NCI-H345 (cell line): ENCODE measurements at places on chromosomes 1 and 21.
A peak's percentile ranks its signal among the peaks of the same experiment; 100 is the strongest.

- DNase-seq: no peak
These were observed 4.0 kb downstream of the TEX50 start for GRCh38 chr1:173639102-173639501.

GRCh38 chr1:41754540-41754939, 164.2 kb downstream of the HIVEP3 start:
- no peak for DNase-seq

- no peak for DNase-seq
These were observed 30.1 kb downstream of the RGS5 start for GRCh38 chr1:163172596-163172995.

DNA sequence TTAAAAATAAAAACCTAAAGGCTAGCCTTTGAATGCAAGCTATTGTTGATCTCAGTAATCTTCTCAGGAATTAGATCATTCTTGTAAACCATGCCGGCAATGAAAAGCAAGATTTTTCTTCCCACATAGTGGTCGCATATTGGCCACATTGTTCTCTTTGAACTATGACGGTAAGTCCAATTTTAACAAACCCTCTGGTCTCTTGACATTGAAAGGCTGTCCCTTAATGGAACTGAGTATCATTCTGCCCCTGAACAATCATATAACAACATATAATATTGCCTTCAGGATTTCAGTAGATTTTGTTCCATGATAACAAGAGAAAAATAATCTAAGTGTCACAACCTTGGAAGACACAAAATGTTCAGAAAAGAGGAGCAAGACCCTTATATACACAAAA, 1.3 kb downstream of the TNNI3K start:
- DNase-seq: no peak

DNA sequence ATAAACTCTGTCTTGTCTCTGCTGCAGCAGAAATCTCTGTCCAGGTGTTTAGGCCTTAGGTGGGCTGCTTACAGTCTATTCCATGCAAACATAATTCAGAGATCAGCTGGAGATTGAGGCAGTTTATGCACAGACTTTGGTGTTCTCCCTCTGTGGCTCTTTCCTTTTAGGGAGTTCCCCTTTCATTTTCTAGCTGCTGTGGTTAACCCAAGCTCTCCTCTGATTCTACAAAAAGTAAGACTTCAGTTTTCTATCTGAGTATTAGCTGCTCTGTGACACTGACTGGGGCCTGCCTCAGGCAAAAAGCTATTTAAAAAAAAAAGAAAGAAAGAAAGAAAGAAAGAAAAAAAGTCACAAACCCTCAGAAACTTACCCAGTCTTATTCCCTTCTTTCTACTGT, 211.1 kb downstream of the CAMTA1 start:
- DNase-seq: no peak

- no peak for DNase-seq
These were observed 32.2 kb downstream of the FAM177B start for GRCh38 chr1:222769181-222769580.

DNA sequence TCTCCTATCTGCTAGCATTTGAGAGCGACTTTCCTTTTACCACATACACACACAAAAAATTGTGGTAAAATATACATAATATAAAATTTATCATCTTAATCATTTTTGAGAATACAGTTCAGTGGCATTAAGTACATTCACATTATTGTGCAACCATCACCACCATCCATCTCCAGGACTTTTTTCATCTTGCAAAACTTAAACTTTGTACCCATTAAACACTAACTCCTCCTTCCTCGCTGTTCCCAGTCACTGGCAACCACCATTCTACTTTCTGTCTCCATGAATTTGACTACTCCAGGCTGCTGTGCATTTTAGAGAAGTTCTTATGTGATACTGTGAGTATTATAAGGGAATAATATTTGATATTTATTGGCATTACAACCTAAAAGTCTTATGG, 181.3 kb downstream of the C1orf21 start:
- no peak for DNase-seq

DNA sequence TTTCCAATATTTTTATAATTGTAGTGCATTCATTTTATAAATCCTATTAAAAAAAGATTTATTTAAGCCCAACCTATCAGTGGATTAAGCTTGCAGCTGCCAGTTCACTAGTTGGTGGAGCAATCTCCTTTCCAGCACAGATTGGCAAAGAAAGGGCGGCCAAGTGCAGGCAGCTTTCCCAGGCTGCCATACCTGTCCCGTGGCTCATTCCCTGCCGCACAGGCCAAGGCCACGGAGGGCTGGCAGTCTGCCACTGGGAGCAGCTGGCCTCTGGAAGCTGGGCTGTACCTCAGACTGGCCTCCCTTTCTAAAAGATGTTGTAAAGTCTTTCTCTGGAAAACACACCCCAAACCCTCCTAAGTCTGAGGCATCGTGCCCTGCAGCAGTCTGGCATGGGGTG, 74.2 kb downstream of the SIM2 start:
- no peak for DNase-seq

- DNase-seq: peak; percentile 47
These were observed 23.7 kb upstream of the HFM1 start for GRCh38 chr1:91428182-91428798.

GRCh38 chr1:201731142-201731541, 97.8 kb upstream of the IPO9 start:
- no peak for DNase-seq

DNA sequence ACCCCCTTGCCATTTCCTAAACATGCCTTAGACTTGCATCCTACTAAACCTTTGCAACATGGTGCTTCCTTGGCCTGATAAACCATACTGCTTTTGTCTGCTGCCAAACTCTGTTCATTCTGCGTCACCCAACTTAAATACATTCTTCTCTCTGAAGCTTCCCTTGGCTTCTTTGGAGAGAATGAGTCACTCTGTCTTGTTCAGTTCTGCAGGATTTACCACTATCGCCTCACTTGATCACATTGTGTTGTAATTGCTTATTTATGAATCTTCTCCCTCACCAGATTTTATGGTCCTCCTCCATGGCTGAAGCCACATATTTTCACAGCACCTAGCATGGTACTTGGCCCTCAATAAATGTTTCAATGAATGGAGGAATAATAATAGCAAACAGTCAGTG, 21.7 kb upstream of the TUT4 start:
- no peak for DNase-seq

- no peak for DNase-seq
These were observed 2.2 kb upstream of the PTPN7 start for GRCh38 chr1:202162418-202163280.

DNA sequence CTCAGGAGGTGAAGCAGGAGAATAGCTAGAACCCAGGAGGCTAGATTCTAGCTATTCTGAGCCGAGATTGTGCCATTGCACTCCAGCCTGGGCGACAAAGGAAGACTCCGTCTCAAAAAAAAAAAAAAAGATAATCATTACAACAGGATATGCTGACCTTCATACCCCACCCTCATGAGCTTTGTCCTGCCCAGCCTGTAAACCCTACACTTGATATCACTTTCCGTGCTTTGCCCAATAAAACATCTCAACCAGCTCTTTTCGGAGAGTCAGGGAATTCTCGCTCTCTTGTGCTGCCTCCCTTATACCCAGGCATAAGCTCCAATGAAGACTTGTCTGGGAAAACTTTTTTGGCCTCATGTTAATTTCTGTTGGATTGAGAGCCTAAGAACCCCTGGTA, 1.5 kb upstream of the TRNAU1AP start:
- no peak for DNase-seq

DNA sequence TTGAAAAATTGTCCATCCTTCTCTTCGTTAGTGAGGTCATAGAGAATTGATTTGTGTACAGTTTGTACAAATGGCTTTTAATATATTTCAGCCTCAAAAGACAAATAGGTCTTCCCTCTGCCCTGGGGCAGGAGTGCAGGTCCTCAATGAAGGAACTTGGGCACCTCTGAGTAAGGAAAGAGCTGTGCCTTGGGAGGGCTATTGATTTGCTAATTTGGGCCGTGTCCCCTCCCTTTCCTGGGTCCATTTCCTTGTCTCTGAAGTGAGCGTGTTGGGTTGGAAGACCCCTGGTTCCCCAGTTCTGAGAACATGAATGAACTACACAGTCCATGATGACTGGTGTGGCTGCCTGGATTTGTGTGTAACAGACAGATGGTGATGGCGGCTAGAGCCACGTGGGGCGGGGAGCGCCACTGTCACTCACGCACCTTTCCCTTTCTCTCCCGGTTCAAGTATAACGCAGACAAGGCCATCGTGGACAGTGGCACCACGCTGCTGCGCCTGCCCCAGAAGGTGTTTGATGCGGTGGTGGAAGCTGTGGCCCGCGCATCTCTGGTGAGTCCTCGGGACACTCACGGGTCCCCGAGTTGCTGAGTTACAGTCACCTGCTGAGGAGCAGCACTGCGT, 71.0 kb upstream of the FAM3B start:
- no peak for DNase-seq

GRCh38 chr1:115910231-115910630, 66.1 kb upstream of the SLC22A15 start:
- DNase-seq: no peak

- peak; percentile 68 for DNase-seq
These were observed 18.6 kb upstream of the RGS8 start for GRCh38 chr1:182702826-182703524.

DNA sequence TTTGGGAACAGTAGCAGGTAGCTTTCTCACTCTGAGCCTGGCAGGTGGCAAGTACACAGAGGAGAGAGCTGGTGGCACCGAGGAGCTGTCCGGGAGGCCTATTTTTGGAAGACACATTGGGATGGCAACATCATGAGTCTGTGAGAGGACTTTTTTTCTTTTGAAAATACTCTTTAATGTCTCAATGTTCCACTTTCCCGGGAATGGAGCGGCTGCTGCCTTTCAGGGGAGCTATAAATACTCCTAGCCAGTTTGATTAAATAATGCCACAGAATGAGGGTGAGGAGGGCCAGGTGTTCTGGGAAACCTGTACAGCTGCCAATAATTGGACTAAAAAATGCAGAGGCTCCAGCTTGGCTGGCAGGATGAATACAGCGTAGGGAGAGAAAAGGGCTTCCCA, 93.3 kb upstream of the COG2 start:
- peak; percentile 79 for DNase-seq

GRCh38 chr21:28112511-28112910, 880.2 kb downstream of the LTN1 start:
- DNase-seq: no peak
